ENCODE measurements at places on chromosomes 11 and 22. TPM values are rescaled to one million over a fixed set of nuclear protein-coding genes. Genes with fewer than 3 reads are reported as not detected.

Gene BAIAP2L2
- total RNA-seq: 0.16 TPM

Gene FAM180B
- 0.22 TPM for total RNA-seq

Gene ZDHHC13
- total RNA-seq: 8.0 TPM

Gene LTO1
- 8.9 TPM for total RNA-seq

Gene FAM111B
- 1.1 TPM for total RNA-seq

Gene TPBGL
- total RNA-seq: 0.16 TPM

Gene OR8U1
- not detected for total RNA-seq

Gene OR51B4
- not detected for total RNA-seq

Gene LMO1
- 2.3 TPM for total RNA-seq

Gene BCO2
- 169 TPM for total RNA-seq
